ENCODE measurements at places on chromosomes 2 and 18.

- no peak for DNase-seq
Observed at GRCh38 chr2:9278439-9278838, 71.8 kb downstream of the ASAP2 start.

GRCh38 chr2:46645681-46646162, 166.4 kb downstream of the TMEM247 start:
- DNase-seq = no peak

DNA sequence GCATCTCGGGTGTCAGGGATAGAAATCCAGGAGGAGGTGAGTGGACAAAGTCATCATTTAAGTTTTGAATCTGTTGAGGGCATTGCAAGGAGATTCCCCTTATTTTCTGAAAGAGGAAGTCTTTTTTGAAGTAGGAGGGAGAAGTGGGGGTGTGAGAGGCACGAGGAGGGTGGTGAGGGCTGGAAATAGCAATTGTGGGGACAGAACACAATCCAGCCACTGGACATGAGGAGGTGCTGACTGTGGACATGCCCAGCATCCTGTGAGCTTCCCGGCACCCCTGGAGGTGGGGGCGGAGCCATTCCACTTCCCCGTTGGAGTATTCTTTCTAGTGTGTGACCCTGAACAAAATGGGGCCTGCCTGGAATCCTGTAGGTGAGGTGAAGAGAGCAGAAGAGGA, 310.7 kb upstream of the EPAS1 start:
- no peak for DNase-seq

DNA sequence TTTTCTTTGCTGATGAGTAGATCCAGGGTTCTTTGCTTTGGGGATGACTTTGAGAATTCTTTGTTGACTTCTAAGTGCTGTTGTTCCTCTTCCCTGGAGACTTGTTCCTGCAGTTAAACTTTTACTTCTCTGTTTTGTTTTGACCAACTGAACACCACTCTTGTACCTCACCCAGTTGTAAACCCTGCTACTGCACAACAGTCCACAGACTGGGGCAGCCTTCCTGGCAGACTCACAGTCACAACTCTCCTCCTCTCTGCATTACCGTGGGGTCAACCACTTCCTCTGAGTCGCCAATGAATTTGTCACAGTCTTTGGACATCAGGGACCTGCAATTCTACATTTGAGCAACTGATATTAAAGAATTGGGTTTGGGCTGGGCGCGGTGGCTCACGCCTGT, 3.8 kb upstream of the SLC8A1 start:
- no peak for DNase-seq

- DNase-seq = no peak
Observed at GRCh38 chr2:47172156-47172921, 17.2 kb upstream of the STPG4 start.

DNA sequence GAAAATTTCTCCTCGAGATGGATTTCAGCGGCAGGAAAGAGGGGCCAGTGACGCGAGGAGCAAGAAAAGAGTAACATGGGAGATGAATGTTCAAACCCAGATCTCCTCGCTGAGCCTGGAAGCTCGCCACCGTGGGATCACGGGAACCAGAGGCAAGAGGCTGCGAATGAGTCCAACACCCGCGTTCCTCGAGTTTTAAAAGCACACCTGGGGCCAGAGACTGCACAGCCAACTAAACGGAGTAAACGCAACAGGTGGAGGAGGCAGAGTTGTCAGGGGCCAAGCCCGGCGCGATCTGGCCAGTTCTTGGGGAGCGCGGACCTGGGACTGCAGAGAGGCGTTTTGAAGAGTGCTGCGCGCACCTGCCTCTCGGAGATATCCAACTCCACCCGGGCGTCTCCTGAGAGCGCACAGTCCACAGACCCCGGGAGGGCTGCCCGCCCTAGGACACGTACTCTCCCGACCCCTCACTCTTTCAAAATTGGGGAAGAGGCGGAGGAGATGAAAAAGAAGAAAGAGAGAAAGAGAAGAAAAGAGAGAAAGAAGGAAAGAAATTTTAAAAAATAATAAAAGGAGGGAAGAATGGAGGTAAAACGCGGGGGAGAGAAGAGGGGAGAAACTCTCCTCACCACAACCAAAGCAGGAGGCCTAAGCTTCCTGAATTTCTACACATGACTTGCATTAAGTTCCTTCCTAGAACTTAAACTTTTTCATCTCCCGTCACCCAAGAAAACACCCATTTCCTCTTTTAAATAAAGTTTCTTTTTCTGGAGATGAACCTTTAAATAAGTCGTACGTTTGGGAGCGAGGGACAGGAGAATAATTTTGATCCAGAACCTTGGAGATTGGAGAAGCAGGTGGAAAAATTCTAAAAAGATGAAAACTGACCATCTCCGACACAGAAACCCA, 5.3 kb upstream of the PAX3 start:
- no peak for DNase-seq

DNA sequence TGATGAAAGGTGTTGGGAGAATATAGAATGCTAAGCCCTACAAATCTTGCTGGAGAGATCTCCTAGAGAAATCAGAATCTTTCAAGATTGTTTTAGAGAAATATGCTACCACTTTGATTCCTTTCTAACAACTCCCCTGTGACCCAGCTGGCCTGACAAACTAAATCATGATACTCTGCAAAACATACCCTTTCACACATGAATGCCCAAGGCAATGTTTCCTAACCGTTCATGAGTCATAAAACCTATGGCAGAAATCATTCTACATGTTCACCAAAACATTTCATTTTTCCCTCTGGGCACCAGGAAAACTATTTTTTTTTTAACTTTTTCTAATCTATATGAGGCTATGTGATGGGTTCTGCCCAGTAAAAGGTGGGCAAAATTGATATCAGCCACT, 77.8 kb upstream of the SETBP1 start:
- no peak for DNase-seq

- DNase-seq = no peak
Observed at GRCh38 chr2:232492963-232493700, 5.5 kb upstream of the ECEL1 start.

- no peak for DNase-seq
Observed at GRCh38 chr2:46815121-46815802, 100.3 kb downstream of the MCFD2 start.

GRCh38 chr2:121372721-121373353, 87.8 kb upstream of the TFCP2L1 start:
- no peak for DNase-seq

GRCh38 chr2:237150831-237151375, 65.2 kb downstream of the COPS8 start:
- no peak for DNase-seq

DNA sequence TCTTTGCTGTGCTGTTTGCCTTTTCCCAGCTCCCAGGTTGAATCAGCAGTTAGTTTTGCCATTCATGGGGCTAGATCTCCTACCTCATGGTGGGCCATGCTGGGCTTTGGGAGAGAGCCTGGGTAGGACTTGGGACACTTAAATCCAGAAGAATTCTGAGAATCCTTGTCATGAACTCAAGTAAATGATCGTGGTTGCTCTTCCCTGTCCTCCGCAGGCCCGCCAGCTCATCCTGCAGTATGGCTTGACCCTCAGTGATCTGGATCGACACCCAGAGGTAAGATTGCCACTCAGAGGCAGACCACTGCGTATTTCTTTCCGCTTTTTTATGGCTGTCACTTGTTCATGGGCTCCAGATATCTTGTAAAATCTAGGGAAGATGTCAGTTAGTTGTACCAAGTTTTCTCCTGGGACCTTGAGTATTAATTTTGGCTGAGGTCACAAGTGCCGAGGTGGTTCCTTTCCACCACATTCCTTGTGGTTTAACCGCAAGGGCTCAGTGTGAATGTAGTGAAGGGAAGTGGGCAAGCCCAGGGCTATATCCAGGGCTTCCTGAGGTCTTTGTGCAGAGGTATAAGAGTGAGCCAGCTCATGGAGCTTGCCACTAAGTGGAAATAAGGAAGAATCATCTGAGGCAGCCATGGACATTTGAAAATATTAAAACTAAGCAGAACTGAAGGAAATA, 37.7 kb downstream of the RPIA start:
- no peak for DNase-seq

GRCh38 chr2:127635380-127636237, 10.3 kb upstream of the GPR17 start:
- DNase-seq = no peak

DNA sequence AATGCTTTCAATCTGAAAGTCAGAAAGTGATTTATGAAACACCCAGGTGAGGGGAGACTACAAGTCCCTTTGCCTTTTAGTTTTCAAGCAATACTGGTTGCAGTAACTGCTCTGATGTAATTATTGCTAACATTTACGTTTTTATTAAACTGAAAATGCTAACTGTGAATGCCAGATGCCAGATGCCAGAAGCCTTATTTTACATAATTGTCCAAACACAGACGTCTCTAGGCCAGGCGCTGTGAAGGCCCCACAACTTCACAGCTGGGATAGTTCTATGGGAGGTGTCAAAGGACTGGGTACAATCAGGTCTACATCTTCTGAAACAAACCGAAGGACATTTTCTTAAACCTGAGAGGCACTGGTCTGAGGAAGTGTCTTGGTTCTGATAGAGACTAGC, 27.5 kb upstream of the MSGN1 start:
- DNase-seq = no peak

DNA sequence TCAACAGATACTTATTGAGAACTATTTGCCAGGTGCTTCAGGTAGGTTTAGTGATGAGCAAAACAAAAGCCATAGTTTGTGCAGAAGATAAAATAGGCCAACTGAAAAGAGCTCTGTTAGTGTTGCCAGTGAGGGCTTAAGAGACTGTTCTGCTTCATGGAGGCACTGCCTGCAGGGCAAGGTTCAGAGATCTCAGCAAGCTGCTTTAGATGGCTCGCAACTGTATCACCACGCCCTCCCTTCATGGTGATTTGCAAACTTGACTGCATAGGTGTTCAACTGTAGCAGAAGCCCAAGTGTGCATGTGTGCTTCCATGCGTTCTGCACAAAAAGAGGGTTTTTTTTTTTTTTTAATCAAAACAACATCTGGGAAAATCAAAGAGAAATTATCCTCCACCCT, 84.5 kb downstream of the RAPH1 start:
- DNase-seq = no peak

DNA sequence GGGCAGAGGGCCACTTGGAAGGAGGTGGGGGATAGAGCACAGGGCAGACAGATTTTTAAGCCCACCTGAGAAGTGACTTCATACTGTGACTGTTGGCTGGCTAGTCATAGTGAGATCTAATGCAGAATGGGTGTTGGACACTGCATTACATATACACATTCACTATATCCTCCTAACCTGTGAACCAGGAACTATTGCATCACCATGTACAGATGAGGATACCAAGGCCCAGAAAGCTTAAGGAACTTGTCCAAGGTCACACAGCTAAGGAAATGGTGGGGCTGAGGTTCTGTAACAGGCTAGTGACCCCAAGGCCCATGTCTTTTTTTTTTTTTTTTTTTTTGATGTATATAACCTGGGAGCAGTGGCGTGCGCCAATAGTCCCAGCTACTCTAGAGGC, 49.6 kb upstream of the SPRED2 start:
- no peak for DNase-seq

GRCh38 chr2:239660390-239661230, 259.8 kb upstream of the HDAC4 start:
- DNase-seq = no peak

GRCh38 chr2:206267567-206267966, 6.9 kb upstream of the ZDBF2 start:
- no peak for DNase-seq

- DNase-seq = no peak
Observed at GRCh38 chr2:60557486-60557864, 4.0 kb upstream of the BCL11A start.

GRCh38 chr2:223724861-223725260, 112.5 kb downstream of the AP1S3 start:
- DNase-seq = no peak

DNA sequence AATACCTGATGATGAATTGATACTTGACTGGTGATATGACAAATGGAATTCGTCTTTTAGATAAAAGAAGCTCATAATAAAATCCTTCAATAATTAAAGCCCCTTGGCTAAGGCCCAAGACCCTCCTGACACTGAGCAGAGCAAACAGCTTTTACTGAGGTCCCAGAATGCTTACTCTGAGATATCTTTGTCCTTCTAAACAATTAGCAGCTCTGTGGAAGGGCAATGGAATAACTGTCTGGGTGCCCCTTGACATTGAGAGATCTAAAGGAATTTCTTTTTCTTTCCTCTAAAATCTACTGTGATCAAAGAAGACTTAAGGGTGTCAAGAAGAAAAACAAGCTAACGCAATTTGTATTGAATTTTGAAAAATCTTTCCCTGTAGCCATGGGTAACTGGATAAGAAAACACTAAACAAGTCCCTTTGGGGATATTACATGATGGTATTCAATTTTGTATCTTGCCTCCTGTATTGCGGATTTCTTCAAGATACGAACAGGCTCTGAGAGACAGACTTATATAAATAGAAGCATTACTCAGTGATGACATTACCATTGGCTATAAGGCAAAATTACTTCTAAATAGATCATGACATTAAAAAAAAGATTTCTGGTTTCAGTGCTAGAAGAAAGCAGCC, 128.8 kb downstream of the MREG start:
- DNase-seq = no peak

DNA sequence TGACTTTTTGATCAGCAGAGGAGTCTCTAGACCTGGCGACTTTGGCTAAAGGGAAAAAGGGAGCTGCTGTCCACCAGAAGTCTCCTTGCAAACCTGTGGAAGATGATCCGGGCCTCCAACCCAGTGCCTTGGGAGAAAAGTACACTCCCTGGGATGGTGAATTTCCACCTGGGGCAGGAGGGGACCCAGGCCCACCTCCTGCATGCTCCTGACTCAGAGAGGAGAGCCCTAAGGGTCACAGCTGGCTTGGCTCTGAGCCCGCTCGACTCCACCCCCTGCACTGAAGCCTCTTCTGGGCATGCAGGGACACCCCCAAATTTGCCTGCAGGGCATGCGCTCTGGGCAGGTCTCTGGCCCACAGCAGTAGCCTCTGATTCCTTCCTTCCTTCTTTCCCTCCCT, 66.5 kb downstream of the PDCL3 start:
- DNase-seq = no peak

DNA sequence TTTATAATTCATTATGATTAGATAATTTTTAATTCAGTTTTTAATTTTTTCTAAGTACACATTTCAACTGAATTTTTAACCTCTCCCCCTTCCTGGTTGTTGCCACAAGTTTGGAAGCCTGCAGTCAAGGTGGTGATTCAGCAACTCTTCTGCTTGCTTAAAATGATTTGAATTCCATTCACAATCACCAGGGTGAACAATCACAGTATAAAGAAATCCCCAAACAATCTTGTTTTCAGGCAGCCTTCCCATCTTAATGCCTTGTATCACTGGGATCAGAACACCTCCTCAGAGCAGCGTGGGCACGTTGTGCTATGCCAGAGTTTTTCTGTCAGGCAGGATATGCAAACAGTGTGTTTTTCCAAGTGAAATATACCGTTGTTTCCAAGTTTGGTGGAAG, 46.7 kb upstream of the BARD1 start:
- no peak for DNase-seq

- DNase-seq = no peak
Observed at GRCh38 chr2:75064691-75065396, 106.4 kb downstream of the POLE4 start.

GRCh38 chr18:360676-361075, 92.8 kb upstream of the THOC1 start:
- DNase-seq = no peak

Data from T-helper 22 cell (primary cell).